Heart right ventricle (tissue), 16 donors: ENCODE measurements at places on chromosomes 5 and 9. TPM values are rescaled to one million over a fixed set of nuclear protein-coding genes. Genes with fewer than 3 reads are reported as not detected.
A peak's percentile ranks its signal among the peaks of the same experiment; 100 is the strongest.

DNA sequence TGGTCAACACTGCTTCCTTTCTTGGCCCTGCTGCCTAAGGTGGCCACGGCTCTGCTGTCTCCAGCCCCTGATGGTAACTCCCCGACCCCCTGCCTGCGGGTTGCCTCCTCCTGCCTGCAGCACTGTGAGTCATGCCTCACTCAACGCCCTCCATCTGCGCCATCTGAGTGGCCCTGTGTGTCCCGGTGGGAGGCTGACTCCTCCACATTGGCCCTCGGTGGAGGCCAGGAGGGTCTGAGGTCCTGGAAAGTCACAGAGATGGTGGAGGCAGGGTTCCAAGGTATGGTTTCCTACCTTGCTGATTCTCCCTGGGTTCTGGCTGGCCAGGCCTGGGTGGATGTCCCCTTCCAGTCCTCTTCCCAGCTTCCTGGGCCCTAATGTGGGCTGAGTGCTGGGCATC lies 64.5 kb upstream of the ADAMTS2 start:
- H3K27ac ChIP-seq, result no peak overlapping the region
- peaks cover 4% of the 10 kb centered on the region for H3K27me3 ChIP-seq
- no peaks in the 10 kb centered on the region for H3K36me3 ChIP-seq
- no peaks in the 10 kb centered on the region for H3K4me1 ChIP-seq
- no peak for DNase-seq
- H3K4me3 ChIP-seq, result no peak overlapping the region

DNA sequence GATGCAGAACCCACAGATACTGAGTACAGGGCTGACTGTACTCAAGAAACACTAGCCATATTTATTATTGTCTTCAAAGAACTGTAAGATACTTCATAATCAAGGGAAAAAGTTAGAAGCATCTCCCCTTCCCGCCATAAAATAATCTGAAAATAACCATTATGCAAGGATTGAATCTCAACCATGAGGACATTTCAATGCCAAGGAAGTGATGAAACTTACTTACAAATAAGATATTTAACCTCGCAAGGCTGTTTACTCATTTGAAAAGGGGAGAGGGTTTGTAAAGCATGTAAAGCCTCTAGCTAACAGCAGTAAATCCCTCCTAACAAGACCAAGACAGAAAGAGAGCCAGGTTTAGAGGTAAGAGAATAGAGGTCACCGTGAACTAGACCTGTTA lies 6.3 kb downstream of the MYO10 start:
- H3K27me3 ChIP-seq, result peaks cover 44% of the 10 kb centered on the region
- no peaks in the 10 kb centered on the region for H3K36me3 ChIP-seq
- no peak for DNase-seq
- no peak overlapping the region for H3K4me3 ChIP-seq
- H3K27ac ChIP-seq, result no peak overlapping the region

The COL27A1 gene
- 11.5 TPM for total RNA-seq

DNA sequence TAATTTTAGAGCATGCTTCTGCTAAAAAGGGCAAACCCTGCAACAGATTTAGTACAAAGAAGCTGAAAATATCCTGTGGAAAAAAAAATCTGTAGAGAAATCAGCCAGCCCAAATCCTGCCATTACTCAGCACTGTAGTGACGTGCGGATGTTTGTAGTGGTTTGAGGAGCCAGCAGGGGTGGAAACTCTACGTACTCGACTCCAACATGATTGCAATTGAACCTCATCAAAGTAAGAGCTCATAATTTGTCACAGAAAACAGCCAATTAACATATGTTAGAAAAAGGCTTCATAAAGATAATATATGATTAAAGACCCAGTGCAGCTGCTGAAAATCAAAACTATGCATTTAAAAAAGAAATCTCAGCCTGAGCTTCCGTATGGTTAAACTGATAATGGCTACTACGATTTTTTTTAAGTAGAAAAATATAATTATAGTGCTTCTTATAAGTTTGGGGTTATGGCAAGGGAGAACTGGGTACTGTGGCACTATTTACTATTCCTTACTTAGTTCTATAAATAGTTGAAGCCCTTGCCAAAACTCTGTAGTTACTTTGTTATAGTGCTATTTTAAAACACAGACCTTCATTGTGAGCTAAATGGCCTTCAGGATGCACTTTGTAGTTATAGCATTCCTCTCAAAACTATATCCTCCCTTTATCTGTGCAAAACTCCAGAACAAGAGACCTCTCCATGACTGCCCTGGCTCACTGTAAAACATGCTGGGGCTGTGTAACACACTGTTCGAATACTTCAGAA lies 49.4 kb downstream of the MEF2C start:
- peaks cover 93% of the 10 kb centered on the region for H3K4me1 ChIP-seq
- H3K27ac ChIP-seq, result peak overlapping the region; percentile 37
- no peaks in the 10 kb centered on the region for H3K27me3 ChIP-seq
- peak; percentile 81 for DNase-seq
- H3K4me3 ChIP-seq, result peak overlapping the region; percentile 37

DNA sequence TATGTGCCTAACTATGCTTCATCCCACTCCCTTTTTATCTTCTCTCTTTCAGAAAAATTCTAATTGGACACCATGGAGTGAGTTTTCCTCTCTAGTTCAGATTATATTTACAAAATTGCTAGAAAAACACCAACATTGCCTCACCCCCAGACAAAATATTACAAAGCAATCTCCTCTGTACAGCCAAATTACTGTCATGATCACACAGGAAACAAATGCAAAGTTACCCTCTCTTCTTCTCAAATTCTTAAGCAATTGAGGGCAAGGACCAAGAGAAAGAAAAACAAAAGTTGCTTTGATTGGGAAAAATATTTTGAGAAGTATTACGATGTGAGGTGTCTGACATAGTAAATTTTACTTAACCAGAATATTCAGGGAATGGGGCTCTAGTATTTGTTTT lies 30.8 kb upstream of the ABCA1 start:
- no peak overlapping the region for H3K4me3 ChIP-seq
- H3K27me3 ChIP-seq, result no peaks in the 10 kb centered on the region
- no peaks in the 10 kb centered on the region for H3K4me1 ChIP-seq
- DNase-seq, result no peak

The TLX3 gene
- total RNA-seq, result not detected
